Stimulated activated naive CD4-positive, alpha-beta T cell treated with Interleukin-2 at 50 U/mL for 16 hours (primary cell): ENCODE measurements at places on chromosomes 2 and 18.

DNA sequence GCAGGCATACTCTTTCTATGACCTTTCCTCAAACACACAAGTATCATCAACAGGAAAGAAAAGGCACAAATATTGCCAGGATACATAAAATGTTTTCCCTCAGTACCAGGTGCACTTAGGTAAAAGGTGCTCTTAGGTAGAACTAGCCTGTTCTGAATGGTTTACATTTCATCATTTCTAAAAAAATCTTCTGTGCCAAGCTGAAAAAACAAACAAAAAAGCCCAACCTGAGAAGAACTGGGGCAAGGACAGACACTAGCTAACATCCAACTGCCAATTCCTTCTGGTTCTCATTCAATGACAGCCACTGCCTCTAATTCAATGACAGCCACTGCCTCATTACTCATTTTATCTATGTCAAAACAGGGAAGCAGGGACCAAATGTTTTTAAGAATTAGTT is 68.5 kb downstream of the SPIRE1 start:
- DNase-seq = no peak

- DNase-seq = no peak
Measured at GRCh38 chr18:31610286-31611205, 18.9 kb downstream of the TTR start.

DNA sequence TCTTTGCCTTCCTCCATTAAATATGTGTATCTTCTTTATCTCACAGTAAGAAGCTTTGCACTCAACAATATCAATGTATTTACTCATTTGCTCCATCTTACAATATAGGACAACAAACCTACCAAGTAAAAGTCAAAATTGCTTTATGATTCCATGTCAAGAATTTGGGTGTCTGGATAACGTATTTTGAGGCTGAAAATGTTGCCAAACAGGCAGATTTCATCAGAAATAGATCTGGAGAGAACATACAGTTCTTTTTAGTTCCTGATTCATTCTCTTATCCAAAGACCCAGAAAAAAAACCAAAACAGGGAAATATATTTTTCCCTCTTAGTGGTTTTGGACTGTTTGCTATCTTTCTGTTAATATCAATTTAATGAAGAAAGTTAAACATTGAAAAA is 621.1 kb downstream of the STK39 start:
- no peak for DNase-seq

GRCh38 chr2:97911206-97911921 is 84.4 kb downstream of the TMEM131 start:
- DNase-seq = no peak

DNA sequence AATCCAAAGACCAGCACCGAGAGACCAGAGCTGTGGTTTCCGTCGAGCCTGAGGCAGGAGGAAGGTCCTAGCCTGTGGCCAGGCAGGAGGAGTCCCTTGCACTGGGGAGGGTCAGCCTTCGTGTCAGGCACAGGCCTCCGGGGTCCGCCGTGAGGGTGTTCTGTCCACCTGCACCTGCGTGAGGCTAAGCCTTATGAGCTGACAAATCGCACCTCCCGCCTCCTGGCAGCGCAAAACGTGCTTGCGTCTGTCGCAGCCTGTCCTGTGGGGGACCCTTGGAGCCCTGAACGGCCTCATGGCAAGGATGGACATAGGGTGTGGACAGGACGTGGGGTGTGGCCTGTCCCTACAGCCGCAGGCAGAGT is 73.3 kb downstream of the KCNG2 start:
- DNase-seq = no peak

DNA sequence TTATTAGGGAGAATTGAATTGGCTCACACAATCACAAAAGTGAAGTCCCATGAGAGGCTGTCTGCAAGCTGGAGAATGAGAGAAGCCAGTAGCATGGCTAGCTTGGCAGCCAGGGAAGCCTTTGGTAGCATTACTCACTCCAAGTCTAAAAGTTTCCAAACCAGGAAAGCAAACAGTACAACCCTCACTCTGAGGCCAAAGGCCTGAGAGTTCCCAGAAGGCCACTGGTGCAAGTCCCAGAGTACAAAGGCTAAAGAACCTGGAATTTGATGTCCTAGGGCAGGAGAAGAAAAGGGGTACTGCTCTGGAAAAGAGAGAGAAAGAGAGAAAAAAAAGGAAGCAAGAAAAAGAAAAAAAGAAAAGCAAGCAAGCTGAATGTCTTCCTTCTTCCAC is 318.2 kb downstream of the RND3 start:
- no peak for DNase-seq

DNA sequence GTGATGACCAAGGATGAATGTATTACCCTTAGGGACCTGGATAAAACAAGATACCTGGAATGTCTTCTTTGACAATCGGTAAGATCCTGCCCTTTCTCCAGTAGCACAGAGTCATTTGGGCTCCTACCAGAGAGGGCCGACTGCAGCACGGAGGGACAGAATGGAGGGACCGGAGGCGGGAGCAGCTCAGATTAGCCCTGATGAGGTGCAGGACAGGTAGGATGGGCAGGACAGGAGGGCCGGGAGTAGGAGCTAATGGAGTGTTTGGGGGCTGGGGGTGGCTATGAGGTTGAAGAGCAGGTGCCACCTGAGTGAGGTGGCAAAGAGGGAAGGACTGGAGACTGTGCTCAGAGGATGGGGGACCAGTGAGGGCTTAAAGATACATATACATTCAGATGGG is 9.9 kb upstream of the PRELID3A start:
- DNase-seq = no peak

DNA sequence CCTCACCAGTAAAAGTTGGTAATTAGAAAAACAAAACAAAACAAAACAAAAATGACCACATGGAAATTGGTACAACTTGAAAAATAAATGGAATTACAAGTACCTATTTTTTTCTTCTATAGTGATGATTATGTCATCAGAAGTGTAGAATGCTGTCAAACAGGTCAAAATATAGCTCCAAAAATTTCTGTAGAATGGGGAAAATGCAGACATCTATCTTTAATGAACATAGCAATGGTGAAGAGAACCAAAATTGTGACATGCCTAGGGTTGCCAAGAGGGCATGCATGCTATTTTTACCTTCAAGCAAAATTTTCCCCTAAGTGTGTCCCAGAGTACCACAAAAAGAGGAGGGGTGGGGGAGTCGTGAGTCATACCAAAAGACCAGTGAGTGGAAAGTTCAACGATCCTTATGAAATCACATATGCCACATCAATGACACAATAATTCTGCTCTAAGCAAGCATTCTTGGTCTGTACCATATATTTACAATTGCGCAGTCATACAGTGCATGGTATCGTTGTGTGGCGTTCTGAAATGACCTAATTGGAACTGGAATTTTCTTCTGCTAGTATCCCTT is 1436.4 kb downstream of the SUCLG1 start:
- DNase-seq = no peak
